ENCODE measurements at places on chromosomes 3 and 15. TPM values are rescaled to one million over a fixed set of nuclear protein-coding genes. Genes with fewer than 3 reads are reported as not detected.

GRCh38 chr3:58658508-58658907, 8.1 kb downstream of the FAM3D start:
- H3K4me3 ChIP-seq: no peak overlapping the region
- DNase-seq: no peak
- H3K36me3 ChIP-seq: no peaks in the 10 kb centered on the region
- H3K4me1 ChIP-seq: no peaks in the 10 kb centered on the region
- H3K27ac ChIP-seq: no peak overlapping the region
- no peaks in the 10 kb centered on the region for H3K27me3 ChIP-seq

Gene HTR3E
- polyA plus RNA-seq: not detected

Gene NME9
- 2.6 TPM for polyA plus RNA-seq

- DNase-seq: no peak
- no peaks in the 10 kb centered on the region for H3K4me1 ChIP-seq
- H3K27ac ChIP-seq: no peak overlapping the region
- H3K4me3 ChIP-seq: no peak overlapping the region
- H3K36me3 ChIP-seq: no peaks in the 10 kb centered on the region
- no peaks in the 10 kb centered on the region for H3K27me3 ChIP-seq
Measured at GRCh38 chr3:24498391-24498790, 3.7 kb upstream of the THRB start.

GRCh38 chr3:14277557-14277956, 98.9 kb downstream of the LSM3 start:
- H3K27ac ChIP-seq: no peak overlapping the region
- DNase-seq: no peak
- H3K27me3 ChIP-seq: no peaks in the 10 kb centered on the region
- no peaks in the 10 kb centered on the region for H3K4me1 ChIP-seq
- no peak overlapping the region for H3K4me3 ChIP-seq
- H3K36me3 ChIP-seq: no peaks in the 10 kb centered on the region

Gene MYL3
- polyA plus RNA-seq: 12.7 TPM

- no peaks in the 10 kb centered on the region for H3K27me3 ChIP-seq
- H3K36me3 ChIP-seq: no peaks in the 10 kb centered on the region
- no peak overlapping the region for H3K27ac ChIP-seq
- H3K4me3 ChIP-seq: no peak overlapping the region
- H3K4me1 ChIP-seq: peaks cover 3% of the 10 kb centered on the region
Measured at GRCh38 chr3:24476871-24477656, 17.6 kb downstream of the THRB start.

DNA sequence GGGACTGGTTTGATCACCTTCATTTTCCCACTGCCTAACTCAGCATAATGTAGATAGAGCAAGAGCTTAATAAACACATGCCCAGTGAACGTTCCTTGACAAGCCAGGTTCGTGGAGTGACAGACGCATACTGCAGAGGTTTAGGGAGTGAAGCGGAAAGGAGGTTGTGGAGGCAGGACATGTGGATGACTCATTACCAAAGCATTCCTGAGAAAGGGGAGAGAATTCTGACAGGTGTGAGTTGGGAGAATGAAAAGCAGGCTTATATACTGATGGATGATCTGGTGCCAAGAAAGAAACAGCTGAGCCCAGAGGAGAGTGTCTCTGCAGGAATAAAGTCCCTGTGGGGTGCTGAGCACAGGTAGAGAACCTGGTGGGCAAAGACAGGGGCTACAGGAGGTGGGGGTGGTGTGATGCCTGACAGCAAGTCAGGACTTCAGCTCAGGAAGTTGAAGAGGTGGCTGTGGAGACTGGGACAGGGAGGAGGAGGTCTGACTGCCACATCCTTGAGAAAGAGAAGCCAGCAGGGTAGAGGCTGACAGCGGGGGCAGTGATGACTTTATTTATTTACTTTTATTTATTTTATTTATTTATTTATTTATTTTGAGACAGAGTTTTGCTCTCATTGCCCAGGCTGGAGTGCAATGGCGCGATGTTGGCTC, 2.4 kb upstream of the RPL29 start:
- no peaks in the 10 kb centered on the region for H3K27me3 ChIP-seq
- DNase-seq: no peak
- peaks cover 17% of the 10 kb centered on the region for H3K36me3 ChIP-seq
- H3K27ac ChIP-seq: no peak overlapping the region
- no peak overlapping the region for H3K4me3 ChIP-seq
- peaks cover 22% of the 10 kb centered on the region for H3K4me1 ChIP-seq

DNA sequence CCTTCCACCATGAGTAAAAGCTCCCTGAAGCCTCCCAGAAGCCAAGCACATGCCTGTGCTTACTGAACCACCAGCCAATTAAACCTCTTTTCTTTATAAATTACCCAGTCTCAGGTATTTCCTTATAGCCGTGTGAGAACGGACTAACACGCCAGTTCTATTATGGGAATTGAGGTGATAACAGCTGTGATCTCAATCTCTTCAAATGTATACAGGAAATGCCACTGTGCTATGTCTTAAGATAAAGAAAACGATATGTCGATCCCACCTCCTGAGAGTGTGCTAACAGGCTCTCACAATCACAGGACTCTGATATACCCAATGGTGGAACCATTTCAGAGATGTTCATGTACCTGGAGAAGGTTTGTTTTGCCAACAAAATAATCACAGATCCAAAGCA, 26.2 kb downstream of the CHSY1 start:
- no peak overlapping the region for H3K4me3 ChIP-seq
- H3K27ac ChIP-seq: no peak overlapping the region
- H3K27me3 ChIP-seq: no peaks in the 10 kb centered on the region
- H3K4me1 ChIP-seq: no peaks in the 10 kb centered on the region
- H3K36me3 ChIP-seq: no peaks in the 10 kb centered on the region

GRCh38 chr3:120341658-120342346, 7.4 kb downstream of the LRRC58 start:
- H3K27me3 ChIP-seq: no peaks in the 10 kb centered on the region
- H3K4me1 ChIP-seq: peaks cover 11% of the 10 kb centered on the region
- no peak for DNase-seq
- no peak overlapping the region for H3K4me3 ChIP-seq

Gene PRRT3
- polyA plus RNA-seq: 2.9 TPM

Gene MYLK
- 47.9 TPM for polyA plus RNA-seq

GRCh38 chr15:90659481-90659880, 57.7 kb upstream of the BLM start:
- peaks cover 28% of the 10 kb centered on the region for H3K4me1 ChIP-seq
- no peak overlapping the region for H3K27ac ChIP-seq
- H3K27me3 ChIP-seq: no peaks in the 10 kb centered on the region
- no peaks in the 10 kb centered on the region for H3K36me3 ChIP-seq
- no peak for DNase-seq
- no peak overlapping the region for H3K4me3 ChIP-seq

Data from adrenal gland (tissue), 19 donors.